ENCODE measurements at places on chromosomes 2 and 18.

- no peak for DNase-seq
Measured at GRCh38 chr2:235391921-235392615, 101.8 kb upstream of the AGAP1 start.

GRCh38 chr2:108594132-108594981, 60.1 kb downstream of the LIMS1 start:
- peak; percentile 97 for DNase-seq

DNA sequence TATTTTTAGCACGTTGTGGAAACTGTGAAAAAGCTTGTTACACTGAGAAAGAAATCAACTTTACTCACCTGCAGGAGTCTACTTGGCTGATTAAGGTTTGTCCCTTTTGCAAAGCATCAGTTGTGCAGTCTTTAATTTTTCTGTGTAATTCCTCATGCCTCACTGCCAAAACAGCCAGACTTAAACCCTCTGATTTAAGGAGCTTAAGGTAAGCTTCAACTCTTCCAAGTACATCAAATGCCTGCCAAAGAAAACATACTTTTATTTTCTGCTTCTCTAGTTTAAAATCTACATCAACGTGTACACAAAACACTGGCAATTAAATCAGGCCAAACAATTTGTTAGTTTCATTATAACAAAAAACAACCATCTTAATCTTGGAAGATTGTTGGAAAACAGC, 98.0 kb upstream of the TTN start:
- no peak for DNase-seq

GRCh38 chr18:49802623-49803022, 10.7 kb downstream of the ACAA2 start:
- DNase-seq: no peak

DNA sequence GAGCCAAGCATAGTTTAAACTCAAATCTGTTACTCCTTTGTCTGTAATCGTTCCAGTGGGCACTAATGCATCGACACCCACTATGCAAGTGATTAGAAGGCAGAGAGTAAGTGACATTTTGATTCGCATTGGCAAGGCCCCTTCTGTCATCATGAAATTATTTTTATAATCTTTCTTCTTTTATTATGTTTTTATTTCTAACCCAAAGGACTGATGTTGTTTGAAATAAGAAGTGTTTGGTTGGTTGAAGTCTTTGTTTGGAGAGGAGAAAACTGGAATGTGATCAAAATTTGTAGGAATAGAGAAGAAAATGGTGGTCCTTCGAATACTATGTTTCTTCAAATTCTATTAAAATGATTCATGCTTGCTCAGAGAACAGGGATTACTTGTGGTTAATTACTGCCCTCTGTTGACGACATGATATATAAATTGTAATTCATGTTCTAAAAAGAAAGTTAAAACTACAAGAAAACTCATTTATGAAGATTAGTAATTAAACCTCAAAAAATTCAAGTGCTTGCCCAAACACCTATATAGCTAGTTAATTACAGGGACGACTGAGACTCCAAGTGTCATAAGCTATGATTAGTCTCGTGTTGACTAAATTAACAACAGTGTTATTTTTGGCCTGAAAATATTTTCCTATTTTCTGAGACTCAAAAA, 26.4 kb upstream of the TFPI start:
- peak; percentile 74 for DNase-seq

GRCh38 chr2:9347411-9347881, 75.9 kb downstream of the ITGB1BP1 start:
- no peak for DNase-seq

DNA sequence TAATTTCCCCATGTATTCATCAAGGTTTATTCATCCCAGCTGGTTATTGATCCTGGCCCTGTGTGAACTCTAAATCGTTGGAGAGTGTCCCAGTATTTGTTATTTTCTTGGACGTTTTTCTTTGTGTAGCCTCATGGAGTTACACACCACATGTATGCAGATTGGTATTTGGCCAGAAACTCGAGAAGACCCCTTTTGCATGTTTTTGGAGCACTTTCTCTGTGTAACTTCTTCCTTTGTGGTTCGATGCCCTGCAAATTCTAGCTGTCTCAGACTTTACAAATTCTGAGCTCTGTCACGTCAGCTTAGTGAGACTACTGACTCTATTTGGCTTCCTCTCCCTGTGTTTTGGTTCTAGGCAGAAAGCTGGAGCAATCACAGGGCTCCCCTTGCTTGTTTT, 198.7 kb downstream of the MCFD2 start:
- DNase-seq: peak; percentile 61

- no peak for DNase-seq
Measured at GRCh38 chr2:160207271-160207670, 7.2 kb upstream of the ITGB6 start.

- no peak for DNase-seq
Measured at GRCh38 chr2:176291809-176292283, 22.6 kb downstream of the MTX2 start.

DNA sequence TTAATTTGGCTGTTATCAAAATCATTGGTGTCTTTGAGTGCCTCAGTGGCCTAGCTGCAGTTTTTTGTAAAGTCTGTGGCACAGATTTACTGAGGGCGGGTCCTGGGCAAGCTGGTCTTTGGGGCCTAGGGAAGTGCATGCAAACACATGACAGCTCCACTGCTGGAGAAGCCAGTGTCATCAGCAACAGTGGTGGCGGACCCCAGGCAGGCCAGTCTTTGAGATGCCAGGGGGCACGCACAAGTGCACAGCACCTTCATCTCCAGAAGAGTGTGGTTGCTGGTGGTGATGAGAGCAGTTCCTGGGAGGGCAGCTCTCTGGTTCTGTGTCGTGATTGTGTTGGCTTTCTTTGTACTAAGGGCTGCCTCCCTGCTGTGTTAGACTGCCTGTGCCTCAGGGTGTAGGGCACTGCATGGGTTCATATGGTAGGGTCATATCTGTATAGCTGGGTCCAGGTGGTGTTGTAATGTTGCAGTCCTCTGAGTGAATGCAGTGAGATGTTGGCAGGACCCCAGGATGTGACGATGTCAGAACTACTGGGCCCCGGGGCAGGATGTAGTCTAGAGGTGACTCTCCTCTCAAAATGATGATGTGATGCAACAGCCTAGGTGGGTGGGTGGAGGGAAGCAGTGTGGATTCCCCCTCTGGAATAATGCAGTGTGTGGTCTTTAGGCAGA, 646.7 kb upstream of the CDH2 start:
- DNase-seq: peak; percentile 12

DNA sequence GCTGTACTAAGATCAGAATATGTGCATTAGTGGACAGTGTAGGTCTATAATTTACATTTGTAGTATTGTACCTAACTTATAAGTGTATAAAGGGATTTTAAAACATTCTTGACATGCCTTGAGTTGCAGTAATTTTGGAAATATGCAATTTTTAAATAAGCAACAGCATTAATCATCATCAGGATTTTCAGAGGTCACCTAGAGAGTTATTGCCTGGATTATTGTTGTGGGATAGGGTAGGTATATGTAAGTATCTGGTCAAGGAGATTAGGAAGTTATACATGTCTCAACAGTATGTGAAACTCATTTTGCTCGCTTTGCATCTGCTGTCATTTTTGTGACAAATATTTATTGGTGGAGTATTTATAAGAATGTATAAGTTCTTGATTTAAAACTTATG, 184.2 kb downstream of the WDR7 start:
- DNase-seq: peak; percentile 16

- peak; percentile 30 for DNase-seq
Measured at GRCh38 chr2:26347286-26347865, 787 bp upstream of the ADGRF3 start.

- peak; percentile 25 for DNase-seq
Measured at GRCh38 chr18:24003903-24004640, 10.5 kb upstream of the TTC39C start.

- peak; percentile 60 for DNase-seq
Measured at GRCh38 chr2:180872255-180872654, 108.2 kb upstream of the UBE2E3 start.

DNA sequence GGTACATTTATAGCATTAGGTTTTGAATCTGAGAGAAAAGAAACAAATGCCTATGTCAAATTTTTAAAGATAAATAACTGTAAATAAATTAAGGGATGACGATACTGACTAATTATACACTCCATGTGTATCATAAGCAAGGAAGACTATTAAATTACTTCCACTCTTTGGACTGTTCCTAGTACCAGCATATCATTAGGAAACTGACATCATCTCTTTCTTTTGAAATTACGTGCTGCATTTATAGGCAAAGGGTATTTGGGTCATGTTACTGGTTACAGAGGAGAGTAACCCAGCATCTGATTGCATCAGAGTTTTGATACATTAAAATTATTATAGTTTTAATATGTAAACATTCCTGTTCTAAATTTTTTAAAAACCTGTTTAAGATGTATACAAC, 309.7 kb downstream of the XIRP2 start:
- DNase-seq: no peak

GRCh38 chr2:207231106-207231865, 65.5 kb upstream of the KLF7 start:
- peak; percentile 69 for DNase-seq

GRCh38 chr2:31387850-31388249, 26.7 kb downstream of the XDH start:
- no peak for DNase-seq

- no peak for DNase-seq
Measured at GRCh38 chr2:177064422-177064821, 148.2 kb upstream of the HNRNPA3 start.

DNA sequence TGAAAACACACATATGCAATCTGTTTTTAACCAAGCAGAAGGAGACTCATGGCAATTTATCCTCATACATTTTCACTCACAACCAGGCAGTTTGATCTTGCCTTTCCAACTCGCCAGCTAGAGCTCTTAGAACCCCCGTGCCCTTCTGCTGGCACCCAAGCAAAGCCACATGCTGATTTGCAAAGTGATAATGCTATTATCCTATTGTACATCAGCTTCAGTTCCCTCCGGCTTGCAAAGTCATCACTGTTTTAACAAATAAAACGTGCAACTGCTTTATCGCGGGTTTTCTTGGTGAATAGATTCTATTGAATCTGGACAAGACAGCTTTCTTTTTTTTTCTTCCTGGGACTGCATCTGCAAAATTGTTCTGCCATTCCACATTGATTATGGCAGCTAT, 314.6 kb downstream of the LNPK start:
- DNase-seq: no peak

DNA sequence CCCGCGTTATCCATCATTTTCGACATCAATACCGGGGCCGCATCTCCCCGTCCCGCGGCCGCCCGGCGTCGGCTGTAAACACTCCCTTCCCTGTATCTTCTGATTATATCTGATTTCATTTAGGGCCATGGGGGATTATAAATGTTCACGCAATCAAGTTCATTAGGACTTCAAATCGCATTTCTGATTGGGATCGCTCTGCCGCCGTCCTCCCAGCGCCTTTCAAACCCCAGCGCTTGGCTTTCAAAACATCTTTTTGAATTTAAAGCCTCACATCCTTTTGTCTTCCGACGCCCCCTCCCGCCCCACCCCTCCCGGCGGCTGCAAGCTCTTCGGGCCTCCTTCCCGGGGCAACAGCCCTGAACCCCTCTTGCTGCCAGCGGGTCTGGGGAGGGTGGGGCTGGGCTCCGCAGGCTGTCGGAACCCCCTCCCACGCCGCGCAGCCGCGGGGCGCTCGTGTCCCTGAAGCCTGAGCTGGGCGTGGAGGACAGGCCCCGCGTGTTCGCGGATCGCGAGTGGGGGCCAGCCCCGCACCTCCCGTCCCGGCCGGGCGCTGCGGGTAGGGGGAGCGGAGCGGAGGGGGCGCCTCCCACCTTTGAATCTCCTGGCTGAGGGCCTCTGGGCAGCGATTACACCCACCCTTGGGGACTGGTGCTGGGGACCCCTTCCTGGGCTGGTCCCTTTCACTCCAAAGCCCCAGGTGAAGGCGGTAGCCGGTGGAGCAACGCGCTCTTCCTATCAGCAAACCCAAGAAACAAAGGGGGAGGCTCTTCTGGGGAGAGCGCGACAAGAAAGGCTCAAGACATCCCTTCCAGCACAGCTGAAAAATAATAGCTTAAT, 11.3 kb upstream of the GBX2 start:
- peak; percentile 49 for DNase-seq

- DNase-seq: no peak
Measured at GRCh38 chr2:227848586-227848985, 22.8 kb upstream of the DAW1 start.

GRCh38 chr18:43680096-43680495, 402.8 kb upstream of the SYT4 start:
- DNase-seq: peak; percentile 24
